ENCODE measurements at places on chromosomes 6 and 20.

DNA sequence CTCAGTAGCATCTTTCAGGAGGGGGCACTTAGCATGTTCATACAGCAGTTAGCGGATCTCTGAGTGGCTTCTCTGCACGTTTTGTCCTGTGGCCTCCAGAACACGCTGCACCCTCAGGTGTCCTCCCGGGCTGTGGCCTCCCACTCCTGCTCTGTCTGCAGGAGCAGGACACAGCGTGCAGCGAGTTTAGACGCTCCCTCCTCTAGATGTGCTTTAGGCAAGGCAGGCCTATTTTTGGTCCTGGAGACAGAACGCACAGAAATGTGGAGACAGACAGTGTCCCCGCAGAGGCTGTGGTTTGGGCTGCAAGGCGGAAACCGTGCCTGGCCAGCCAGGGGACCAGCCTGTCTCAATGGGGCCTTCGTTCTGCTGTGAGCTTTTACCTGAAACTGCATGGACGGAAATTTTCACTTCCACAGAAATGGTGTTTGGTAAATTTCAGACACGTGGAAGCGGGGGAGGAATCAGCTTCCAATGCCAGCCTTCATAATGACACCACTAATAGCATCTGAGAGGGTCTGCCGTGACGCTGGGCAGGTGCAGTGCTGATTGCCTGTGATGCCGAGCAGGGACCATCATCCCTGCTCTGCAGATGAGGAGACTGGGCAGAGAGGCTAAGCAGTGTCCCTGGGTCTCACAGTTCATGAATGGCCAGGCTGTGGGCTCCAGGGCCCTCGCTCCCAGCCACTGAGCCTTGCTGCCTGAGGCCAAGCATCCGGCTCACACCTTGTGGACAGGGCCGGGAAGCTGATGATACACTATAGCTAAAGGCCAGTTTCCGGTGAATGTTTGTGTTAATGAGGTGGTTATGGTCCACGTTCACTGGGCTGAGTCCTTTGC is 120.9 kb downstream of the SYCP2 start:
- no peak for DNase-seq

- no peak for DNase-seq
Measured at GRCh38 chr6:106530502-106530901, 98.8 kb downstream of the RTN4IP1 start.

GRCh38 chr6:39821742-39822532 is 29.8 kb downstream of the DAAM2 start:
- DNase-seq = no peak

GRCh38 chr6:26032340-26033084 is 54.7 kb upstream of the HFE start:
- DNase-seq = peak; percentile 8

- DNase-seq = no peak
Measured at GRCh38 chr6:45416700-45417099, 39.0 kb upstream of the SUPT3H start.

- DNase-seq = no peak
Measured at GRCh38 chr6:68546620-68547019, 88.5 kb upstream of the ADGRB3 start.

GRCh38 chr20:21083825-21084325 is 22.3 kb downstream of the LINC00237 start:
- no peak for DNase-seq

- DNase-seq = no peak
Measured at GRCh38 chr20:2658414-2659354, 5.3 kb downstream of the IDH3B start.

- DNase-seq = no peak
Measured at GRCh38 chr20:43809206-43809819, 82.5 kb upstream of the GTSF1L start.

DNA sequence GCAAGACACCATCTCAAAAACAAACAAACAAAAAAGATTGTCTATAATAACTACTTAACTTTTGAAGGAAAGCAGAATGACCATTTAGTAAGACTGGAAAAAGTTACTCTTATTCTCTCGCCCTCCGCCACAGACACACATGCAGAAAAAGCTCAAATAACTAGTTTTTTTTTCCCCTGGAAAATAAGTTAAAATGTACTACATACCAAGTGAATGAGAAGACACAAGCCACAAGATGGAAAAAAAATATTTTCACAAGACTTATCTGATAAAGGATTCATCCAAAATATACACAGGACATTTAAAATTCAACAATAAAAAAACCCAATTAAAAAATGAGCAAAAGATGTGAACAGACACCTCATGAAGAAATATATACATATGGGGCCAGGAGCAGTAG is 31.9 kb downstream of the NUDT3 start:
- DNase-seq = no peak

- DNase-seq = no peak
Measured at GRCh38 chr6:145838305-145838704, 23.7 kb upstream of the FBXO30 start.

DNA sequence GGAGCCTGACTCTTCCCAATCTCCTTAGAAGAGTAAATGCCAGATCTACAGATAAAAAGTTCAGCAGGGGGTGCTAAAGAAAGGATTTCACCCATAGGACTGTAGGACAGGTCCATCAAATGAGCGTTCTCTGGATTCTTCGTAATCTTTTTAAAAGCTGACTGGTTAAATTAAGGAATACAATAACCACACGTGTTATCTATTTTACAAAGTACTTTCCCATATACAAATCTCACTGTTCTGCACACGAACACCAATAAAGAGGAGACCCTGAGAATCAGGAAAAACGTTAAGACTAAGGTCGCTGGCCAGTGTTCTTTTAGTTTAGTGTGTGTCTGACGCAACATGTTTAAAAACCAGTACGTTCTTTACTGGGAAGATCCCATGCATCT is 542 bp downstream of the TUBE1 start:
- no peak for DNase-seq

DNA sequence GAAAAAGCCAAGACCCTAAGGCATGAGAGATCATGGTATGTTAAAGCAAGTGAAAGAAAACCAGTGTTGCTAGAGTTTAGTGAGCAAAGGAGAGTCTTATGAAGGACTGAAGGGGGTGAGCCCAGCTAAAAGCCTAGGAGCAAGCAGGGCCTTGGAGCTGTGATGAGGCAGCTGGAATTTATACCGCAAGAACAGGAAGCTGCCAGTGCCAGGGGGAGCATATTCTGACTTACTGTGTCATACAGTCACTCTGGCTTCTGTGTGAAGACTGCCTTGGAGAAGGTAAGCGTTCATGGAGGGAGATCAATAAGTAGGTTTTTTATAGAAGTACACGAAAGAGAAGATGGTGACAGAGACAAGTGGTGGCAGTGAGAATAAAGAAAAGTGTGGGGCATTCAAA is 308.9 kb upstream of the THEMIS start:
- no peak for DNase-seq

DNA sequence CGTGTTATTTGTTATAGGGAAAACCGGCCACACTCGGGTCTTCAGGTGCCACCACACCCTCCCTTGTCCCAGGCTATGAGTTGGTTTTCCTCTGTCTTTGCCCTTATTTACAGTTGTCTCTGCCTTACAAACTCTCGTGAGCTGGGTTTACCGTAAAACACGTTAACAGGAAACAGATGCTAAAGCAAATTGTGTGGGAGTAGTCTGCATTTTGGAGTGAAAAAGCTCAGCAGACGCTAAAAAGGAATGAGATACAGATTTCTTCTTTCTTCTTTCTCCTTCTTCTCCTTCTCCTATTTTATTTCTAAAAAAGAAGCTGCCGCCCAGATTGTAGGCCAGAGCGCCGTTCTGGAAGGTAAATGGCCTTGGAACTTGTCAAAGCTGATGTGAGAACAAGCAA is 51.9 kb downstream of the APCDD1L start:
- DNase-seq = no peak

DNA sequence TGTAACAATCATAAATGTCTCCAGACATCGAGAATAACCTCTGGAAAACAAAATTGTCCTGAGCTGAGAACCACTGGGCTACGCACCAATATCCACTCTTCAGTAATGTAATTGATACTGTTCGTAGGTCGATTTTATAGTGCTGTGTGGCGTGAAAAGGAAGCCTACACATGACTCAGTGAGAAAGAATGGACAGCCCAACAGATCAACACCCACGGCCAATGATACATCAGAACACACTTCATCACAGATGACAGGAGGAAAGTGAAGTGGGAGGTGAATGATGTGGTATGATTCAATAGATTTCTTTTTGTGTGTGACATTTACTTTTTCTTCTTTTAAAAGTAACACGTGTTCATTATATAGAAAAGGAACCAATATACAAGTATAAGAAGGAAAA is 93.5 kb downstream of the RPS12 start:
- DNase-seq = no peak

GRCh38 chr20:61829526-61829925 is 236.2 kb downstream of the TAF4 start:
- DNase-seq = no peak

DNA sequence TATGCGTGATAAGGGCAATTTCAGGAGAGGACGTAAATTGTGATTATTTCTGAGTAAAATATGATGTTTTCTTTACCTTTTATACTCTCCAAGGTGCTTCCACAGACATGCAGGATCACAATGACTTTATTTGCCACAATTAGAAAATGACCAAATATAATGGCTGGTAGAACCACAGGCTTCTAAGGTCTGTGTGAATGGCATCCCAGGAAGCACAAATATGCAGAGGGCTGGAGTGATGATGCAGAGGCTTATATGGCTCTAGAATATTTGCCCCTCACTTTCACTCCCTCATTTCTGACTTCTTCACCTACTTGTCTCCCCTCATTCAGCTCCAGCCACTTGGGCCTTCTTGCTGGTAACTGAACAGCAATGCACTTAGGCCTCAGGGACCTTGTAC is 502.1 kb upstream of the MAP3K7 start:
- DNase-seq = no peak

- no peak for DNase-seq
Measured at GRCh38 chr6:10395704-10396546, 18.9 kb downstream of the TFAP2A start.

DNA sequence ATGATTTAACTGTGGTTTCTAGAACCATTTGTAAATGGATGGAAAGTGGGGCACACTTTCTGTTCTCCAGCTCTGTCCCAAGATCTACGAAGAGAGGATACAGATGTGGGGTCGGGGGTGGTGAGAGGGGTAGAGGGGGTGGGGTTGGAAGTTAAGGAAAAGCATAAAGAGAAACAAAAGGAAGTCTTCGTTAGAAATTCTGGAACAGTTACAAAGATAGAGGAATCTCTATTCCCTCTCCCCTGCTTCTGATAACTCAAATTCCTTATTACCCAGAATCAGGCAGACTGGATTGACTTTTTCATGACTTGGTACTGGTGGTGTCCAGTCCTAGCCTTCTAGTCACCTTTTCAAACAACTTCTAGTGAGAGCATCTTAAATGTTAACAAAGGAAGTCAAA is 4.9 kb downstream of the GCM1 start:
- DNase-seq = no peak

GRCh38 chr6:75368864-75369402 is 84.3 kb upstream of the TMEM30A start:
- DNase-seq = no peak

- no peak for DNase-seq
Measured at GRCh38 chr6:29442719-29443118, 3.6 kb downstream of the OR10C1 start.

- DNase-seq = no peak
Measured at GRCh38 chr6:4637691-4638433, 138.3 kb upstream of the CDYL start.

DNA sequence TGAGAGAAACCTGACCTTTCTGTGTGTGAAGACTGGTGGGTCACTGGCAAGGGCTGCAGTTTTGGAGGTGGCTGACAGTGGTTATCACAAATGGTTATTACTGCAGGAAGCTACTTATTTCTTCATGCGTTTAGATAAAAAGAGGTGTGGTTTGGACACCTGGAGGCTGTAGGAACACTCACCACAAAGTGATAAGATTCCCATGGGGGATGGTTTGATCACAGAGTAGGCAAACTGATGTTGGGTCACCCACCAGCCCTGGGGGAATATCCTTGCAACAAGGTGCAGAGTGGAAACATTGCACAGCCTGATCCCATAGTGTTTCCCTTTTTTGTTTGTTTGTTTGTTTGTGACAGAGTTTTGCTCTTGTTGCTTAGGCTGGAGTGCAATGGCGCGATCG is 33.9 kb upstream of the RNGTT start:
- DNase-seq = no peak

- DNase-seq = no peak
Measured at GRCh38 chr6:95768539-95768938, 191.2 kb downstream of the MANEA start.

- peak; percentile 10 for DNase-seq
Measured at GRCh38 chr6:74091136-74091793, 395.3 kb downstream of the CD109 start.

- no peak for DNase-seq
Measured at GRCh38 chr6:11847515-11848345, 69.1 kb upstream of the ADTRP start.

DNA sequence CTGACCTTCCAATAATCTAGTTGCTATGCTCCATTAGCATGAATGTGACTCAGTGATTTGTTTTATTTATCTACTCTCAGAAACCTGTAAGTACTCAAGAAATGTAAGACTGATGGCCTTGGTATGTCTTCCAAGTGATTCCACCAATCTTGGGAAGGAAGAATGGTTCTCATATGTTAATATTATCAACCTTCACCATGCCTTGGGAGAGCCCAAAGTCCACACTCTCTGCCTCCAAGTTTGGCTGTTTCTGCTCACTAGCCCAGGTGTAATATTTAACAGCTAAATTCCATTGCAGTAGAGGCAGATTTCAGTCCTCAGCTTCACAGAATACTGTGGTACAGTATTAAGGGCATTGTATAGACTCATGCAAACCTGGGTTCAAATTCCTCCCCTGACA is 51.8 kb downstream of the CLIC5 start:
- DNase-seq = no peak

GRCh38 chr20:21936261-21936660 is 230.8 kb downstream of the PAX1 start:
- no peak for DNase-seq

DNA sequence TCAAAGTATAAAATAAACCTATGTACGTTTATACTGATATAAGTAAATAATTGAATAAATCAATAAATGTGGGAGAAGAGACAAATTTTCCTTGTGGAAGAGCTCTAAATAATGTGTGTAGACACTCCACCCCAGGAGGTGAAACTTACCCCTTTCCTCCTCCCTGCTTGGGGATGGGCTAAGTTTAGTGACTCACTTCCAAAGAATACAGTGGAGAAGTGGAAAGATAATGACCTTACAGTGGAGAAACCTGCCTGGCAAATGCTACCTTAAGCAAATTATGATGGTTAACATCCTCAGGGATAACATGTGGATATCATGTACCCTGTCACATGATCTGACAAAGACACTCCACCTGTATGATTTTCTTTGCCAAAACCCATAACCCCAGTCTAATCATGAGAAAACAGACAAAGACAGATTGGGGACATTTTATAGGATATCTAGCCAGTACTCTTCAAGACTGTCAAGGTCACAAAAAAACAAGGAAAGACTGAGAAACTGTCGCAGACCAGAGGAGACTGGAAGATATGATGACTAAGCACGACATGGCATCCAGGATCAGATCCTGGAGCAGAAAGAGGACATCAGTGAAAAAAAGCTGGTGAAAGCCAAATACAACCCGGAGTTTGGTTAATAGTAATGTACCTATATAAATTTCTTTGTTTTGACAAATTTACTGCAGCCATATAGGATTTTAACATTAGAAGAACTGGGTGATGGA is 195.5 kb upstream of the PRDM1 start:
- DNase-seq = no peak

- DNase-seq = no peak
Measured at GRCh38 chr6:137754866-137755265, 112.2 kb upstream of the TNFAIP3 start.

All from CD4-positive, alpha-beta T cell treated with Interleukin-15 for 4 hours (primary cell).